ACHN (cell line): ENCODE measurements at places on chromosomes 2 and 18.

GRCh38 chr2:100978582-100979191 lies 23.4 kb upstream of the RPL31 start:
- DNase-seq = no peak

GRCh38 chr2:181952404-181953226 lies 33.0 kb upstream of the PPP1R1C start:
- no peak for DNase-seq

DNA sequence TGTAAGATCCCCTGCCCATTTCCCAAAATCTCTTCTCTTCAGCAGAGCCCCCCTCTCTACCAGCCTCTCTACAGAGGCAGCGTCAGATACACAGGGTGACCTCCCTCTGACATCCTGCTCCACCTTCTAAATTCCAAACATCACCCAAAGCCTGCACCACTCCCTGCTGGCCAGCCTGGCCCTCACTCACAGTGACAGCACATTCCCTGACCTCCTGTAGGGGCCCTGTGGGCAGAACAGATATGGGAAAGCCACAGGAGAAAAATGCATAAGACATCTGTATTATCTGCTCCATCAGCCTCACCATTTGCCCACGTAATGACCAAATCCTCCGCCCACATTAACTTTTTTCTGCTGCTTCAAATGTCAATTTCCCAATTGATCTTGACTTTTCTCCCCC lies 40.6 kb downstream of the TRABD2A start:
- DNase-seq = no peak

DNA sequence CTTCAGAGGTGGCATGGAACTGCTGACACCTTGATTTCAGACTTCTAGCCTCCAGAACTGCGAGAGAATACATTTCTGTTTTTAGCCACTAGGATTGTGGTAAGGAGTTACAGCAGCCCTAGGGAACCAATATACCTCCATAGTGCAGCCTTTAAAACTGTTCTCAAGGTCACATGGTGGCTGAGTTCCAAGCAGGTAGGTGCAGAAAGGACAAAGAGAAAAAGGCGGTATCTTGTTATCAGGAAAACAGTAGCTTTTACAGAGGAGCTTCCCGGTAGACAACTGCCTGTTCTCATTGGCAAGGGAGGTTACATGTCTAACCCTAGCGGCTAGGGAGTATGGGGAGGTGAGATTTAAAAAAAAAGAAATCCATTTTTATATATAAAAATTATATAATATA lies 96.2 kb upstream of the BCL2L11 start:
- no peak for DNase-seq

DNA sequence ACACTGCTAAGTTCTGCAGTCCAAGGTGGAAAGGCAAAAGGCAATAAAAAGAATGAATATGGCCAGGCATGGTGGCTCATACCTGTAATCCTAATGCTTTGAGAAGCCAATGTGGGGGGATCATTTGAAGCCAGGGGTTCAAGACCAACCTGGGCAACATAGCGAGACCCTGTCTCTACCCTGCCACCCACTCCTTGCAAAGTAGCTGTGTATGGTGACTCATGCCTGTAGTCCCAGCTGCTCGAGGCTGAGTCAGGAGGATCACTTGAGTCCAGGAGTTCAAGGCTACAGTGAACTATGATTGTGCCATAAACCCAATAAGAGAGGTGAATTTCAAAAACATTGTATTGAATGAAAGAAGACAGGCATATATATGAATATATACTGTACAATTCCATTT lies 2.4 kb downstream of the MYL12B start:
- no peak for DNase-seq

GRCh38 chr2:237744613-237745249 lies 53.8 kb upstream of the RBM44 start:
- peak; percentile 69 for DNase-seq

DNA sequence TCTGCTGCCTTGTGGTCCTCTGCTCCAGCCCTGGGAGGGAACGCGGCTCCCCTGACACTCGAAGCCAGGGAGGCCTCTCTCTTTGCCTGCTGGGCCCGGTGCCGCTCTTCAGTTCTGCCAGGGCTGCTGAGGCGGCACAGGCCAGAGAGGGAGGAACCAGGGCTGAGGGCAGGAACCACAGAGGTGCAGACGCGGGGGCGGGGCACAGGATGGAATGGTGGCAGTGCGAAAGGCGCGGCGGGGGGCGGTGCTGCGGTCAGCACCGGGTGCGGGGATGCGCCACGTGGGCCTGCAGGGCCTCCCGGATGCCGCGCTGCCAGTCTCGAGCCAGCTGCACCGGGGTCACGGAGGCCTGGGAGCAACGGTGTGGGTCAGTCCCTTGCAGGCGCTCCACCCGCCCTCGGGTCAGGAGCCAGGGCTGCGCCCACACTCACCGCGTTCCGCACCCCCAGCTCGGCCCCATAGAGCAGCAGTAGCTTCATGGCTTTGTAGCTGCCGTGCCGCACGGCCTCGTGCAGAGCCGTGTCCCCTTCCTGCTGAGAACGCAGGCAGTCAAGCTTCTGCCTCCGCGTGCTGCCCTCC lies 4.4 kb downstream of the ANKRD23 start:
- no peak for DNase-seq

GRCh38 chr2:200471324-200471848 lies 38.5 kb downstream of the KCTD18 start:
- DNase-seq = peak; percentile 50

DNA sequence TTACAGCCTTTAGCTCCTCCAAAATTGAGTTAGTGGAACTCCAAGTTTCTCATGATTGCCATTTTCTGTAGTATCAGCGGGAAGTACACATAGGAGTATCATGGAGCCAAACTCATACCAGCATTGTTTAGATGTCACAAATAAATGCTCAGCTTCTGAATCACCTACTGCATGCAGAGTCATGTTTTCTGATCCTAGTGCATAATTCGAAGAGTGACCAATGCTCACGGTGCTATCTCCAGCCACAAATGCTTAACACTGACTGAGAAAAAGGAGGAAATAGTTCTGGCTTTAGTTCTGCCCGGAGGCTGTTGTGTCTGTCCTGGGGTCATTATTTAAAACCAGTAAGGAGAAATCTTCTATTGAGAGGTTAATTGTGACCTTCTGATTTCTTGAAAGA lies 45.4 kb upstream of the LRATD1 start:
- no peak for DNase-seq

GRCh38 chr2:70679259-70679658 lies 88.7 kb downstream of the ADD2 start:
- DNase-seq = no peak

GRCh38 chr2:205390866-205391265 lies 291.4 kb upstream of the NRP2 start:
- no peak for DNase-seq

GRCh38 chr2:99152199-99152895 lies 2.4 kb downstream of the TSGA10 start:
- no peak for DNase-seq

DNA sequence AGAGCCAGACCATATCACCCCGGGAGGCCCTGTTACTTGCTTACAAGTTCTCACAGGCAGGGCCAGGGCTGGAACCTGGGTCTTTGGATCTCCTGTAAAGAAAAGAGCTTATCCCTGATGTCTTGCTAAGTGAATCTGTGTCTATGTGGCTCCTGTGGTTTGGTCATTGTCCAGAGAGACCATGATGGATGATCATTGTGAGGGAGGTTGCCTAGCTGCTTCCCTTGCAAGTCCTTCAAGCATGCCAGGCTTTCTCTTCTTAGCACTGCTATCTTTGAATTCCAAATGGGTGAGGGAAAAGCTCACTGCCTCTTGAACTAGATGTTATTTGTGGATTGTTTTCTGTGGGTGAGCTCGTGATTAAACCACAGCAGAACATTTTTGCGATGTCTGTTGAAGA lies 151.6 kb downstream of the FSHR start:
- no peak for DNase-seq

DNA sequence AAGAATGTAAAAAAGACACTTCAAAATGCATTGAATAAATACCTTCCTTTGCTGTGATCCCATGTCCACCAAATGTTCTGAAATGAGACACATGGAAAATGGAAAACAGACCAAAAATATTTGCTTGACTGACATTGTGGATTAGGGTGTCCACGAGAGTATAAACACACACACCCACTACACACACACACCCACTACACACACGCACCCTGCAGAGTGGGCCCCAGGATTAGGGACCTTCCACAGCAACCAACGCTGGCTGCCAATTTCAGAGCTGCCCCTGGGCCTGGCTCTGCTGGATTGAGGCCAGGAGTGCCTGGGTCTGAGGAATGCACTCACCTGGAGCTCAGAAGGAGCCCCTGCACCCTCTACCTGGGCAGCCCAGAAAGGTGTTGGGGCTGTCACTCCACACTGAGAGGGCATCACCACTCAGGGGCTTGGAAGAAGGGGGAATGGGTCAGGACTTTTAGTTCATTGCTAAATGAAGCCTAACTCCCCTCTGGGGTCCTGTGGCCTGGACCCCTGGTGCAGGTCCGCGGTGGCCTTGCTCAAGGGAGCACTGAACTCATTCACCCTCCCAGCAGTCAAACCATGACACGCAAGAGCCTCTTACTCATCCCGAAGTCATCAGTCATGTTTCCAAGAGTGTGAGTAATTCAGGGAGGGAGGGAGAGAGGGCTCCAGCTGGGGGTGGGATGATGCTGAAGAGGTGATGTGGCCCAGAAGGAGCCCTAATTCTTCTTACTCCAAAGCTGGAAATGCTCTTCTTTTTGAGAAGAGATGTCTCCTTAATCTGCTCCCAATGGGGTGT lies 50.2 kb upstream of the PLB1 start:
- peak; percentile 96 for DNase-seq

GRCh38 chr2:21910832-21911507 lies 787.2 kb downstream of the TDRD15 start:
- DNase-seq = no peak

GRCh38 chr18:77032181-77032701 lies 100.3 kb downstream of the MBP start:
- DNase-seq = no peak

- DNase-seq = no peak
Observed at GRCh38 chr2:117691595-117691994, 122.9 kb upstream of the DDX18 start.

DNA sequence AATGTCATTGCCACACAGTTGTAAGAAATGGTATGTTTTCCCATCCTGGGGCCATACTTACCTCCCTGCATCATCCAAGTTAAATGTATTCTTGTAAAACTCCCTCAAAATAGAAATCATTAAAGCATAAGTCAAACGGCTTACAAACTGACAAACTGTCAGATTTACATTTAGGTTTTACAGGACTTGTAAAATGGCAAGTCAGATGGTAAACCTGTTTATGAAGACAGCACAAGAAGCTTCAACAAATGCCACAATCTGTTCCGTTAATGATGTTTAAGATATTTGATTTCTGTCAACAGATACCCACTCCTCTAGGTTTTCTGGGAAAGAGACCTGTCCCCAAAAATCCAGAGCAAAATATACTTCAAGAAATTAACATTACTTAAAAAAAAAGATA lies 197.2 kb downstream of the PID1 start:
- no peak for DNase-seq

- DNase-seq = no peak
Observed at GRCh38 chr18:30712383-30712782, 330.2 kb downstream of the DSC3 start.

DNA sequence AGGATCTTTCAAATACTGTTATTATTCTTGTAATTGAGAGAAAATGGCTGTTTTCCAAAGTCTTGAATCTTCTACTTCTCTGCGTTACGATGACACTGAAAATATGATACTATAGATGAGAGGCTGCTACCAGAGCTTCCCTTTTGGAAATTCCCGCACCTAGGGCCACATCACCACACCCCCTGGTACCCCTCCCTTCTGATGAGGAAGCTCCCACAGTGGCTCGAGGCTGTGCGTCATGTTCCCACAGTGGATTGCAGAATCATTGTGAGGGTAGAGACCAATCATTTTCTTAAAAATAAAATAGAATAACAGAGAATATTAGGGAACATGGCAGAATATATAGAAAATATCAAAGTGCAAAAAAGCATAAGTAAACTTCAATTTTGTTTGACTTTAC lies 268.9 kb upstream of the SMIM21 start:
- DNase-seq = no peak

GRCh38 chr2:46171411-46171953 lies 125.7 kb upstream of the EPAS1 start:
- DNase-seq = peak; percentile 62

DNA sequence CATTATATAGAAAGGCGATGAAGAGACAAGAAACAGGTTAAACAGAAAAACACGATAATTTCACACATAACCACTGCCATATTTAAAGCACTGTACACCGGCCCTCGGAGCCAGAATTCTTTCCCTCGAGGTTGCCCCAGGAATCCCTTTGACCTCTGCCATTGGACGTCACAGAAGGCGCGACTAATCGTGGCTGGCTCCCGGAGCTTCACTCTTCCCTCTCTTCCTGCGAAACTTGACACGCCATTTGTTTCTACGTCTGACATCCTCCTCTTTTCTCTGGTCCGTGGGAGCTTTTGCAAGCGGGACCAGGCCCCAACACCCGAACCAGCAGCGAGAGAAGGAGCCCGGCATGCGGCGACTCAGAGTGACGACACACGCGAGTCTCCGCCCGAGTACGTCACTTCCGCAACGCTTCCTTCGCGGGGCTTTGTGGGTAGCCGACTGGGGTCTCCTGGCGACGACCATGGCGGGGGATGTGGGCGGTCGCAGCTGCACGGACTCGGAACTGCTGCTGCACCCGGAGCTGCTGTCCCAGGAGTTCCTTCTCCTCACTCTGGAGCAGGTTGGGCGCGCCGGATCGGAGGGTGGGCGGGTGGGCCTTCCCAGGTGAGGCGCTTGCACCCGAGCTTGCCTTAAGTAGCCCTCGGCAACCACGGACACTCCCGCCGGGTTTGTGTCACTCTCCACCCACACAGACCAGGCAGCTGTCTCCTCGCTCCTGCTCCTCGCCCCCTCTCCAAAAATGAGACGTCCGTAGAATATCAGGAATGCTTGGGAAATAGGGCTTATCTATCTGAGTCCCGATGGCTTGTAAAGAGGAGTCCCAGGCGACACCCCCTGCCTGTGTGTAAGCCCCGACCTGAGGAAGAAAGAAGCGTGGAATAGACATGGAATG lies at the start of gene C2orf49:
C2orf49 (plus strand) TSS at position 419 of the 898 bp plus-strand sequence; CDS start at position 467, 48 bp downstream.
- DNase-seq = peak; percentile 88

- DNase-seq = peak; percentile 58
Observed at GRCh38 chr2:140695155-140695554, 1435.7 kb downstream of the LRP1B start.

GRCh38 chr2:25983735-25984134 lies 1.4 kb upstream of the KIF3C start:
- no peak for DNase-seq

- DNase-seq = no peak
Observed at GRCh38 chr18:54466248-54467005, 108.7 kb downstream of the C18orf54 start.

GRCh38 chr2:43803113-43803512 lies 29.3 kb downstream of the DYNC2LI1 start:
- no peak for DNase-seq

GRCh38 chr2:16383411-16383810 lies 282.2 kb downstream of the CYRIA start:
- no peak for DNase-seq

GRCh38 chr2:219401606-219402005 lies 13.9 kb upstream of the DNPEP start:
- DNase-seq = no peak

DNA sequence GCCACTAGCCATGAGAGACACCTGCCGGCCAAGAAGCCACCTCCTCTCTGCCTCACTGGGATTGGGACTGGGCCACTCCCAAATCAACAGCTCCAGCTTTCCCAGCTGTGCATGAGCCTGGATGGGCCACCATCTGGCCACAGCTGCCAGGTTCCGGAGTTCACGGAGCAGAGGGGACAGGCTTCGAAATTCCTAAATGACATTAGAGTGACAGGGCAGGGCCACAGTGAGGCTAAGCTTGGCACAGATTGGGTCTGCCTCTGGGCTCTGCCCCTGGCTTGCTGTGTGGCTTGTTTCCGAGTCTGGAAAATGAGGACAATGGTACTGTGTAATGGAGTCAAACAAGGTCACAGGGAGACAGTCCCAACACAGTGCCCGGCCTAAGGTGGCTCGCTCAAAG lies 6.5 kb downstream of the DIPK1C start:
- DNase-seq = no peak
